A549 treated with ZK216348 at 1 μM for 4 hours (cell line): ENCODE measurements at places on chromosomes 7 and 10. TPM values are rescaled to one million over a fixed set of nuclear protein-coding genes. Genes with fewer than 3 reads are reported as not detected.

TMEM196 gene
- not detected in 5 replicates for total RNA-seq

DDC gene
- total RNA-seq, result 0.67 to 1.4 TPM (median 1.2 TPM) in 5 replicates

VPS37D gene
- 2.6 to 7.3 TPM (median 5.4 TPM) in 5 replicates for total RNA-seq

SLC26A3 gene
- not detected in 5 replicates for total RNA-seq
